Activated B cell treated with CpG ODN at 0.5 μM for 24 hours (primary cell): ENCODE measurements at places on chromosomes 2 and 18. TPM values are rescaled to one million over a fixed set of nuclear protein-coding genes. Genes with fewer than 3 reads are reported as not detected.

DNA sequence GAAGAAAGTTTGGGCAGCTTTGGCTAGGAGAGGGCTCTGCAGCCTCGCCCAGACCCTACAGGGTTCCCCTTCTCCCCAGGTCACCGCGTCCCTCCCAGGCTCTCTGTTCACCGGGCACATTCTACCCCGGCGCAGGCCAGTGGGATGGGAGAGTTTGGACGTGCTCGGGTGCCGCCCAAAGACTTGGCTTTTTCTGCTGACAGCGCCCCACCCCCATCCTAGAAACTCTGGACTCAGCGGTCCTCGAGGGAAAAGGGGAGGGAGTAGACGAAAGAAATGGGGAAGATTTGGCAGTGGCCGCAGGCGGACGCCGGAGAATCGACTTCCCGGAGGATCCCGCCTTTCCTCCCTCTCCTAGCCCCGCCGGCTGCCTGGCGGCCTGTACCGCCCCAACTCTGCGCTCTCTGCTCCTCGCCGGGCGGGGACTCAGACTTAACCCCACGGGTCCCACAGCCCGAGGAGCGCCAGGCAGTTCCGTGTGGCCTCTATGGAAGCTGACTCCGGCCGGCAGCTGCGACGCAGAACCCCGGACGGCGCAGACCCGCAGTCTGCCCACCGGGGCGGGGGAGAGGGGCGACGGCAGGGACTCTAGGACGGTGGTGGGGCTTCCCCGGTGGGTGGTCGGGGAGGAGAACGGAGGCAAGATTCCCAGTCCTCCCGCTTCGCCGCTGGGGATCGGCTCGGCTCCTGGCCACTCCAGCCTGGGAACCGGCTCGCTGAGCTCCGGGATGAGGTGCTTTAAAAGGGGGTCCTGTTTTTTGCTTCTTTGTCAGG, 863 bp upstream of the SIX2 start:
- DNase-seq, result no peak

- DNase-seq, result no peak
Observed at GRCh38 chr2:48749291-48750127, 6.0 kb downstream of the LHCGR start.

DNA sequence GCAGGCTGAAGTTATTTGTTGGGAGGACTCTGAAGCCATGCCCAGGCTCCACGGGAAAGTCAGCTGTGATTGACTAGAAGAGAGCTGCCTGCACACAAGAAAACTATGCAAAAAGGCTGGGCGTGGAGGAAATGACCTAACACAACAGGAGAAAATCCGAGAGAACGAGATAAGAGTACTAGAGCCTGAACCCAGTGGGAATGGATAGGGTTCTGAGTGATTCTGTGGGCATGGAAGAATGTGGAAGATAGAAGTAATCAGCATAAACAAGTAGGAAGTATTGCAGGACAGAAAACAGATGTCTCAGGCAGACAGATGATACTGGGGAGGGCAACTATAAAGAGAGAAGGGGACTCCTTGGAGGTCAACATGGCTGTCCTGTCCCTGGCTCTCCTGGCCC, 12.1 kb upstream of the COPS8 start:
- no peak for DNase-seq

The ITGB1BP1 gene
- 39.6 and 40.5 TPM in 2 replicates for total RNA-seq
